Stimulated activated CD8-positive, alpha-beta memory T cell treated with anti-CD3 and anti-CD28 coated beads, Interleukin-12 subunit alpha, Interleukin-12 subunit beta, amount 100 ng/mL, for 4 hours (primary cell): ENCODE measurements at places on chromosomes 2 and 18.

DNA sequence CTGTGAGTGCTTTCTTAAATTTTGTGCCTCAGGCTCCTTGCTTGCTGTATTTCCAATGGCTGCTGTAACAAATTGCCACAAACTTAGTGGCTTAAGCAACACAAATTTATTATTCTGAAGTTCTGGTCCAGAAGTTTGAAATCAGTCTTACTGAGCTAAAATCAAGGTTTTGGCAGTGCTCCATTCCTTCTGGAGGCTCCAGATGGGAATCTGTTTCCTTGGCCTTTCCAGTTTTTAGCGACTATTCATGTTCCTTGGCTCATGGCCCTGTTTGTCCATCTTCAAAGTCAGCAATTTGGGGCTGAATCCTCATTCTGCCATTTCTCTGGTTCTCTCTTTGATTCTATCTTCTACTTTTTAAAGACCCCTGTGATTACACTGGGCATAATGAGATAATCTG lies 31.8 kb downstream of the STRADB start:
- DNase-seq: no peak

DNA sequence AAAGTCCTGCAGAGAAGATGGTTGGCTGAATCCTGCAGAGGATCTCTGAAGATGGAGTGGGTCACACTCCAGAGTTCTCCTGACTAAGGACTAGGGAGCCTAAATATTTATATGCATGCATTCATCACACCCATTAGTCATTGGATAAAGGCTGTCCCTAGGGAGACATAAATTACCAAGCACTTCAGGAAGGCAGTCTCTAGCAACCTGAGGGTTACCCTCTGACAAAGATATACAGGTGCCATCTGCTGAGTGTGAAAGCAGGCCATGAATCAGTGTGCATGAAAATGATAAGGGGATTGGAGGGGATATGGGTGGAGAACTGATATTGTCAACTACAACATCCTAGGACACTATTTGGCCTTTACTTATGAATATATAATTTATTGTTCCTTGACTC lies 294.8 kb upstream of the DDX18 start:
- no peak for DNase-seq

DNA sequence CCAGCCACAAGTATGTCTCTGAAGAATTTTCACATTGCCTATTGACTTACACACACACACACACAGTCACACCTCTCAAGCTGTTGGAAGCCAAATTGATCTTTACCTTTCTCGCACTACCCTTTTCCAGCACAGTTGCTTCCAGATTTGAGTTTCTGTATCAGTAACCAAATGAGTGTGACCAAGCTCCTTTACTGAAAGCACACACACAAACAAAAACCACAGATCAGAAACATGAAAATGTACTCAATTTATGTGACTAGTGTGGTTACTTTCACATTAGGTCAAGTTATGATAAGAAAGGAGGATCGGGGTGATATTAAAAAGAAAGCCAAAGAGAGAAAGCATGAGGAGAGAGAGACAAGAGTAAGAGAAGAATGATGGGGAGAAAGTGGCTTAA lies 993.9 kb upstream of the POU3F3 start:
- no peak for DNase-seq

- no peak for DNase-seq
Observed at GRCh38 chr2:43057026-43057741, 169.2 kb downstream of the ZFP36L2 start.

GRCh38 chr2:231927566-231927890 lies 1.3 kb upstream of the NPPC start:
- no peak for DNase-seq

- DNase-seq: peak; percentile 25
Observed at GRCh38 chr2:9656270-9656766, 25.5 kb upstream of the YWHAQ start.

GRCh38 chr2:219706823-219707281 lies 79.4 kb downstream of the SLC4A3 start:
- DNase-seq: no peak

GRCh38 chr2:14513903-14514302 lies 118.6 kb upstream of the LRATD1 start:
- DNase-seq: no peak

- no peak for DNase-seq
Observed at GRCh38 chr2:4556135-4556896, 852.9 kb downstream of the DCDC2C start.

- no peak for DNase-seq
Observed at GRCh38 chr2:16625759-16626158, 39.9 kb downstream of the CYRIA start.

GRCh38 chr2:25977768-25978167 lies 4.5 kb downstream of the KIF3C start:
- no peak for DNase-seq

GRCh38 chr2:21757805-21758430 lies 634.1 kb downstream of the TDRD15 start:
- DNase-seq: no peak
